ENCODE measurements at places on chromosomes 4 and X.

GRCh38 chr4:38562751-38563198 lies 101.2 kb upstream of the KLF3 start:
- DNase-seq, result no peak

DNA sequence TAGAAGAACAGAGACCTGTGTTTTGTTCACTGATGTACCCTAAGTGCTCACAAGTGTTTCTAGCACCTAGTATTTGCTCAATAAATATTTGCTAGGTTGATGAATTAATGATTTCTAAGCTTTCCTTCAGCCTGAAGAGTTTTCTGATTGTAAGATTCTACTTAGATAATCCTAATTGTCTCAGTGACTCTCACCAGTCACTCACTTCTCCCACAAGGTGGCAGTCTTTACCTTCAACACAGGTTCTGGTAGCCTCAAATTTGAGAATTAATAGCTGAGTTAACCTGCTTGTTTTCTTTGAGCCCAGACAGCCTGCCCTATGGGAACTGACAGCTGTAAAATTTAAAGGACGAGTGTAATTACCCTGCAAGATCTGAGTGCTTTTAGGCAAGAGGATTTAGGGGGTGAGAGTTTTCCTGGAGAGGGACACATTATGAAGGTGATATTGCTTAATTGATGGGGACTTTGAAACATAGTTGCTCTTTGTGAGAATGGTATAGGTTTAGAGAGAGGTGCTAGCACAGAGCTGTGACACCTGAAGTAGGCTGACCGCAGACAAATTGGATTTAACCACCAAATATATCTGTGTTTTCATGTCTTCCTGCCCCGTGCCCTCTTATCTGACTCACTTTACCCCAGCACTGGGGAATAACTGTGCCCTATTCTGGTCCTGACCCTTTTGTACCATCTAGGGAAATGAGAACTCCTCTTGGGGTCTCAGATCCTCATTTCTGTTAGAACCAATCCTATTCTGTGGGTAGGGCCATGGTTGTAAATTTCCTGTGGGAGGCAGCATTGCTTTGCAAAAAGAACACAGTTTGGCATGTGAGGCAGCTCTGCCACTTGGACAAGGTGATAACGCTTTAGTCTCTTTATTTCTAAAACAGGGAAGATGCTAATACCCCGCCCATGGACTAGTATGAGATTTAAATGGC lies 27.7 kb downstream of the CD38 start:
- peak; percentile 68 for DNase-seq

DNA sequence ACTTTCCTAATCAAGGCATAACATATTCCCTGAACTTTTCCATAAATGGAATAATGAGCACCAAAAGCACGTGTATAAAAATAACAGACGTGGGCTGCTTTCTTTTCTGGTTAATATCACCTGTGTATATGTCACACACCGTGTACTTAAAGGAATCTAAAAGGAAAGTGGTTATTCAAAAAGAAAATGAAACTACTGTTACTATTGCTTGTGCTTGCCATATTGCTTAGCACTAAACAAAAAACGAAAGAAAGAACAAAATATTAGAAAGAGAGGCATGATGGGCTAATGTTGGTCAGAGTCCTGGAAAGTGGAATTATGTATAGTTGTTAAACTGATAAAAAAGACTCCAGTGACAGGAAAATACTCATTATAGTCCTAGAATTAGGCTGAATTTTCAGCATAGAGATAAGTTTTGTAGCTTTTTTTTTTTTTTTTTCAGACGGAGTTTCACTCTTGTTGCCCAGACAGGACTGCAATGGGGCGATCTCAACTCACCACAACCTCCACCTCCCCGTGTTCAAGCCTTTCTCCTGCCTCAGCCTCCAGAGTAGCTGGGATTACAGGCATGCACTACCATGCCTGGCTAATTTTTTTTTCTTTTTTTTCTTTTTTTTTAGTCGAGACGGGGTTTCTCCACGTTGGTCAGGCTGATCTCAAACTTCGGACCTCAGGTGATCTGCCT lies 123.2 kb downstream of the PABPC4L start:
- no peak for DNase-seq

- no peak for DNase-seq
Measured at GRCh38 chrX:113059714-113060113, 219.1 kb upstream of the AMOT start.

GRCh38 chr4:1721666-1722550 lies 587 bp downstream of the TACC3 start:
- no peak for DNase-seq

- DNase-seq, result no peak
Measured at GRCh38 chrX:11481035-11481434, 184.7 kb downstream of the ARHGAP6 start.

DNA sequence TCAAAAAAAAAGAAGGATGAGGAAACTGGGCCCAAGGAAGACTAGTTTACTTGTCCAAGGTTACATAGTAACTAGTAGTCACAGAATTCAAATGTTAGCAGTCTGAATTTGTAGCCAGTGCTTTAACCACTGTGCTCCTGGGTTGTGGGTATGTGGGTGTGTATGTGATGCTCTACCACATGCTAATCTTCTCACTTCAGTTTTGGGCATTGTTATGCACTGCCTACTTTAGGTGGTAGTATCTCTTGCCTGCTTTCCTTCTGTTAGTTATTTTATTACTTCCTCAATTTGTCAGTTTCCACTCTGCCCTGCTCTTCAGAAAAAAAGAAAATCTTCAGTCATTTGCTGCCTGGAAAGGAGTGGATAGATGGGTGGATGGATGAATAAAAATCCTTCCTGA lies 219.2 kb downstream of the RPA4 start:
- no peak for DNase-seq

- DNase-seq, result no peak
Measured at GRCh38 chr4:48949086-48949485, 37.0 kb upstream of the CWH43 start.

GRCh38 chr4:163550869-163551267 lies 56.4 kb downstream of the TMA16 start:
- DNase-seq, result no peak

- DNase-seq, result no peak
Measured at GRCh38 chr4:2867758-2868491, 24.3 kb downstream of the ADD1 start.

- DNase-seq, result no peak
Measured at GRCh38 chrX:17990532-17990931, 129.4 kb upstream of the RAI2 start.

- DNase-seq, result no peak
Measured at GRCh38 chr4:126800575-126801141, 832.1 kb upstream of the INTU start.

Data from CD4-positive, alpha-beta T cell treated with Interleukin-21 for 1 hour (primary cell).